ENCODE measurements at places on chromosomes 1 and 21. TPM values are rescaled to one million over a fixed set of nuclear protein-coding genes. Genes with fewer than 3 reads are reported as not detected.

MYOCOS gene
- polyA plus RNA-seq = not detected

DNASE2B gene
- polyA plus RNA-seq = 0.92 TPM

LRIF1 gene
- polyA plus RNA-seq = 6.9 TPM

OXCT2 gene
- polyA plus RNA-seq = 0.53 TPM

SERPINC1 gene
- 0.20 TPM for polyA plus RNA-seq

B3GALT2 gene
- polyA plus RNA-seq = 1.4 TPM

CYP4X1 gene
- polyA plus RNA-seq = 10.9 TPM

SDE2 gene
- 4.9 TPM for polyA plus RNA-seq

C1orf167 gene
- polyA plus RNA-seq = not detected

C1orf52 gene
- 16.8 TPM for polyA plus RNA-seq

DNAJC28 gene
- polyA plus RNA-seq = 1.2 TPM

LRRC53 gene
- polyA plus RNA-seq = not detected

WDR64 gene
- 0.61 TPM for polyA plus RNA-seq

MASP2 gene
- polyA plus RNA-seq = not detected

C1orf94 gene
- polyA plus RNA-seq = not detected

C1orf174 gene
- polyA plus RNA-seq = 13.1 TPM

PLEKHA6 gene
- 6.4 TPM for polyA plus RNA-seq

SH2D2A gene
- 0.61 TPM for polyA plus RNA-seq

FOXO6 gene
- 0.83 TPM for polyA plus RNA-seq

MPL gene
- polyA plus RNA-seq = not detected

C1orf185 gene
- polyA plus RNA-seq = not detected

RBP7 gene
- 18.8 TPM for polyA plus RNA-seq

THEM5 gene
- polyA plus RNA-seq = not detected

ARMH1 gene
- polyA plus RNA-seq = 8.6 TPM

LPAR3 gene
- polyA plus RNA-seq = 0.31 TPM

MROH9 gene
- not detected for polyA plus RNA-seq

FCRL3 gene
- not detected for polyA plus RNA-seq

NTNG1 gene
- 0.23 TPM for polyA plus RNA-seq
